ENCODE measurements at places on chromosomes 12 and 14.

GRCh38 chr14:85426068-85426935 lies 103.6 kb upstream of the FLRT2 start:
- DNase-seq: no peak

GRCh38 chr12:105279460-105280056 lies 43.6 kb upstream of the APPL2 start:
- no peak for DNase-seq

GRCh38 chr12:48775991-48776649 lies 12.8 kb downstream of the ADCY6 start:
- DNase-seq: peak; percentile 91

- no peak for DNase-seq
Measured at GRCh38 chr12:81350309-81350708, 272.4 kb downstream of the ACSS3 start.

GRCh38 chr12:52347016-52347415 lies 20.3 kb downstream of the KRT85 start:
- DNase-seq: no peak

DNA sequence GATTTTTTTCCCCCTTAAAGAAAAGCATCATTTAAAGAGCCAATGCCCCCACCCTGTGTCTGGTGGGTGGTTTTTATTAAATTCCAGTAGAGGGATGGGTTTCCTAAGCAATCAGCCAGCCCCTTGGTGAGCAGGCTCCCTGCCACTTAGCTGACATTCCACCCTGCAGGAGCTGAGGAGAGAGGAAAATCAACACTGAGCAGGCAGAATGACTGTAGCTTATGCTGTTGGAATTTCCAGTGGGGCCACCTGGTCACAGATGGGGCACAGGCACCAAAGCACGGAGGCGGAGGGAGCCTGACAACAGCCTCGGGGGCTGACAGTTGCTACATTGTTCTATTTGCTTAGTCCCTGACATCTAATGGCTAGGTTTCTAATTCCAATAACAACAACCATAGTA lies 127.7 kb downstream of the TMEM30B start:
- no peak for DNase-seq

- no peak for DNase-seq
Measured at GRCh38 chr14:88998027-88998426, 173.6 kb downstream of the TTC8 start.

- no peak for DNase-seq
Measured at GRCh38 chr14:69873877-69874780, 5.1 kb upstream of the SMOC1 start.

- DNase-seq: no peak
Measured at GRCh38 chr12:59570145-59570544, 25.7 kb upstream of the SLC16A7 start.

DNA sequence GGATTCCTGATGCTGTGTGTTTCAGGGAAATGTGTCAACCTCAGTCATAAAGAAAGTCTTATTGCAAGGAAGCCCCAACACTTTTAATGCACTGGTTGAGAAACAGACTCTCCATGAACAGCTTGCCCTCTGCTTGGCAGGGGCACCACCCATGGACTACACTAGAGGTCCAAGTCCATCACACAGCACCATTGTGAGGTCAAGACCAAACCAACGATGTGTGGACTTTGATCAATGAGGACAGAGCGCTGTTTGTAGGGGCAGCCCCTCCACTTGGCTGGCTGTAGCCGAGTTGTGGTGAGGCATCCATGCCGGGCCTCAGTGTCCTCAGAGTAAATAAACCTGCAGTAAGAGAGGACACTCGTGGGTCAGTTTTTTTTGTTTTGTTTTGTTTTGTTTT lies 29.8 kb downstream of the ZFYVE21 start:
- peak; percentile 32 for DNase-seq

- DNase-seq: no peak
Measured at GRCh38 chr12:3195859-3196483, 118.8 kb downstream of the TSPAN9 start.

DNA sequence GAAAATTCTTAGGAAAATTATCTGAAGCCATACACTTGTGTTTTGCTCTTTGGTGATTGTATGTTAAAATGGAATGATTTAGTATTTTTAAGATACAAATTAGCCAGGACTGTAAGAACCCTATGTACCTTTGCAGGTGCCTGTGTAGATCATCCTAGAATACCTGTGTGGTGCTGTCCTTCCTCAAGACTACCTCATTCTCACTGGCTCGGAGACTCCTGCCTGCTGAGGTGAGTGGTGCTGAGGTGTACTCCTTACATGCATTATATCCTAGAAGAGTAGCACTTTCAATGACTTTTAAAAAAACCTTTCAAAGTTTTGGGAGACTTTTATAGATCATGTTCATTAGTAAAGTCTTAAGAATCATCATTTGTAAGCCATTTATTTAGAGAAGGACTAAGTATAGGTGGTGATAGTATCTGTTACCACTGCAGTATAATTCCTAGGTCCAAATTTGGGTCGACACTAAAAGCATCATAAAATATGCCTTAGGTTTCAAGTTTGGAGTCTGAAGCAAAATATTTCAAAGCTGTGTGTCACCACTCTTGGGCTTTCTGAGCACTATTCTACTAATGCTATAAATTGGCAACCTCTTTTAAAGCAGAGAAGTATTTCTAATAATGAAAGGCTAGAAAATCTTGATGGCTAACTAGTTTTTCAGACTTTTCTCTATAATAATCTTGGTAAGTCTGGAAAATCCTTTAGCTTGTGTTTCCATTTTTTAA lies 36.6 kb downstream of the RASSF8 start:
- no peak for DNase-seq

DNA sequence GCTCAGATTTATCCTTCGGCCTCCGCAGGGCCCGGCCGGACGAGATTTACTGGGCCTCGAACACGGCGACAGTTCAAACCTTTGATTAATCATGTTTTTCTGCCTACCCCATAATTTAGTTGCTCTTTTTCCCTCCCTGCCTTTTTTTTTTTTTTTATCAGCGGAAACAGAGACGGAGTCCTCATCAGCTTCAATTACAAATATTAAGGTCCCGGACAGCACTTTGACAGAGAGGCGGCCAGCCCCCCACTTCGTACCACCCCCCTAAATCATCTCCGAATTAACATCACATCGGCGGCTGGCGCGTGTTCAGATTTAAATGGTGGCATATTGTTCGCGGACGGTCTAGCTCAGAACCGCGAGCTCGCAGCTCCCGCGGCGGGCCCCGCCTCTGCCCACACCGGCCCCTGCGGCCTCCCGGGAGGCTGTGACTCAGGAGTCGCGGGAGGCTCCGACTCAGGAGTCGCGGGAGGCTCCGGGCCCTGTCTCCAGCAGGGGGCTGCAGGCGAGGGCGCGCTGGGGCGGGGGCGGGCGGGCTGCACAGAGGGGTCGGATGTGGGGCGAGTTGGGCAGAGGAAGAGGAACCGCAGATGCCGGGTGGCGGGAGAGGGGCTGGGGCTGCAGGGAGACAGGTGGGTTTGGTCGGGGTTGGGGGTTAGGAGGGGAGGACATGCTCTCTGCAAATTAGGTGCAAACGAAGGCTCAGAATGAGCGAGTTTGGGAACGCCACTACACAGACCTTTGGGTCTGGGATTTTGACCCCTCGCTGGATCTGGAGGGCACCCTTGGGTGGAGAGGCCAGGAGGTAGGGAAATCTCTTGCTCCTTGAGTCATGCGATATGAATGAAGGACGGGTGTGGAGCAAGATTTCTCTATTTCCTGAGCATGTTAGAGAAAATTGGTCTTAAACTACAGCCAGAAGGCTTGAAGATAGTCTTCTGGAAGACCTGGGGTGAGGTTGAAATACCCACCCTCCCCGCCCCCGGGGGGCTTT lies 19.6 kb upstream of the ATP5MC2 start:
- DNase-seq: no peak

DNA sequence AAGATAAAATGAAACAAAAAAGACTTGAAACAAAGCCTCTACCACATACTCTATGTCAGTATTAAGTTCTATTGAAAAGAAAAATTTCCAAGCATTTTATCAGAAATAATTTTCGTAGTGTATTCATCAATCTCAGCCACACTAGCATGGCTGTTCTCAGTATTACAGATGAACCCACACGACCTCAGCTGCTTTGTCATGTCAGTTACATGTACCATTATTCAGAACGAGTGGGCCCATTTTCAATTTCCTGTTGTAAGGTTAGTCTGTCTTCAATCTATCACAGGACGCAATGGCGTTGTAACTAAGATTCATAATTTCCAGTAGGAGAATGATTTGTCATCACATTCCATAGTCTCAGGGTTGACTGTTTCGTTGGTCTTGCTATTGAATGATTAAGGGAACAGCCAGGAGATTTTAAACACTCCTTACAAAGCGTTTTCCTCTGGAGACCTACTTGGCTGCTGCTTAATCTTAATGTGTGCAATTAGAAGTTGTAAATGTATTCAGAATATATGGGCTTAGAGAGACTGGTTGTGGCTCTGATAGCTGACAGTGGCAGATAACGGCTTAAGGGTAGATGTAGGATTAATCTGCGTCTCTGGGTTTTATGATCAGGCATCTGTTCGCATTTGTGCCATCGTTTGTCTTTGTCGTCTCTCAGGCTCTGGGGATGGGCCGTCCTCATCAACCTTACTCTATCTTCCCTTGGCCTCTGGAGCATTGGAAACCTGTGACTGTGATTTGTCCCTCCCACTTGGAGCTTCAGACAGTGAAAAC lies 65.4 kb downstream of the GLT1D1 start:
- no peak for DNase-seq

DNA sequence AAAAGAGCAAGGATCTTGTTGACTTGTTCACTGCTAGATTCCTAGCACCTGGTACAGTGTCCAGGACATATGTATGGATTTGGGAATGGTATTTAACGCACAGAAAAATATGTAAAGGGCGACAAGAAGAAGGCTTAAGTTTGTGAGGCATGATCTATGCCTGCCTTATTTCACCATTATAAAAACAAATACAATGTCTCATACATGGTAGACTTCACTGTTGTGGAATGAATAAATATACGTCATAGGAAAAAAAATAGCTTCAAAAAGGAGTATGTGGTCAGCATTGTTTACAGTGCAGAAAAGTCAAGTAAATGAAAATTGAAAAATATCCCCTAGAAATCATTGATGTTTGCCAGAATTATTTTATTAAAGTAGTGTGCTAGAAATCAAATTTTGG lies 30.0 kb downstream of the HCFC2 start:
- no peak for DNase-seq

DNA sequence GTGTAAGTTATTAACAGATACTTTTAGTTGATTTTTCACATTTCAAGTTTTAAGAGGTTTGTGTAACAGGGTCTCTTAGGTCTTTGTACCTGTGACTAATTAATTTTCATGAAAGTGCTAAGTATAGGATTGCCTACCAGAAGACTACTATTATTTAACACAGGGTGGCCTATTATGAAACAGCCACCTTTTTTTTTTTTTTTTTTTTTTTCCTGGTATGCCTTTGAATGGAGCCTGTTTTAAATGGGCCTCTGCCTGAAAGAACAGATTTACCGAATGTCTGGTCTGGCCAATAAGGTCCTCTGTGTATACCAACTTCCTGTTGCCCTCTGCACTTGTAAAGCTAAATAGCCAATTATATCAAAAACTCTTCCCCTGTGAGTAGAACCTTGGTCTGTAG lies 62.5 kb downstream of the SLC38A6 start:
- DNase-seq: no peak

- no peak for DNase-seq
Measured at GRCh38 chr12:42812086-42812485, 222.5 kb upstream of the PRICKLE1 start.

DNA sequence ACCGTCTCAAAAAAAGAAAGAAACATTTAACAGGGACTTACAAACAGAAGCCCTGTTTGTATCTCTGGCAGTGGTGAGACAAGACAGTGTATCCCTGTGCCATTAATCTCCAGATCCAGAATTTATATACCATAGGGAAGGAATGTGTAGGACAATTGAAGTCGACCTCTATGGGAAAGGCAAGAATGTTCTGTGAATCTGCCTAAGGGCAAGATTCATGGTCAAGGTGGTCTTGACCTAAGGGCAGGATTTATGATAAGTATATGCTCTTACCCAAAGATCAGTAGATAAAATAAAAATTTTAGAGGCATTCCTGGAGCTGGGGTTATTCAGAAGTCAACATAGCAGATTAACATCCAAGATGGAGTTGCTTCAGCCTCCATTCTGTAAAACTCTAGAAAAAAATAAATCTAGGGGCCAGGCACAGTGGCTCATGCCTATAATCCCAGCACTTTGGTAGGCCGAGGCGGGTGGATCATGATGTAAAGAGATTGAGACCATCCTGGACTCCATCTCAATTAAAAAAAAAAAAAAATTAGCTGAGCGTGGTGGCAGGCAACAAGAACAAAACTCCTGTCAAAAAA lies 21.0 kb upstream of the SP1 start:
- no peak for DNase-seq

DNA sequence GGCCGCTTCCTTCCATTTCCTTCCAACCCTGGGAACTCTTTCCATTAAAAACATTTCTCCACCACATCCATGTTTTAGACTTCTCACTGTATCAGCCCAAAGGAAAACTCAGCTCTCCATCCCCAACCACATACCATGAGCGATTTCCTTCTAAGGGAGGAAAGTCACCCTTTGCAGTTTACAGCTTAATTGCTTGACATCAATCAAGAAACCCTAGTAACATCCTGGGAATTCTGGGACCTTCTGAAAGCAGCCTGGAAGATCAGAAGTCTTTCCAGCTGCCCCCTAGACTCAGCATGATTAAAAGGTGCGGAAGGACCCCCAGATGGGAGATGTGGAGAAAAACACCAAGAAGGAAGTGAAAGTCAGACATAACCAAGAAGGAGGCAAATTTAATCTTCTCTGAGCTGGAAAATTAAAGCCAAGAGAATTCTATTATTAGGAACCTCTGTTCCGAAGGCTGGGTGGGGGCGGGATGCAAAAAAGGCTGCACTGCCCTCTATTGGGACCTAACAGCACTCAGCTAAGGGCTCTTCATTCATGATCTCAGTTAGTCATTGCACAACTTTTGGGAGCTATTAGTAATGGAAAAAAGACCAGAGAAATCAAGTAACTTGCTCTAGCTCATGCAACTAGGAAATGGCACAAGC lies 73.3 kb upstream of the PLXNC1 start:
- DNase-seq: no peak

GRCh38 chr14:96737881-96738280 lies 59.3 kb upstream of the VRK1 start:
- no peak for DNase-seq

- no peak for DNase-seq
Measured at GRCh38 chr12:122888232-122888752, 7.6 kb downstream of the VPS37B start.

- peak; percentile 46 for DNase-seq
Measured at GRCh38 chr12:49902399-49903350, 1.0 kb downstream of the FAIM2 start.

DNA sequence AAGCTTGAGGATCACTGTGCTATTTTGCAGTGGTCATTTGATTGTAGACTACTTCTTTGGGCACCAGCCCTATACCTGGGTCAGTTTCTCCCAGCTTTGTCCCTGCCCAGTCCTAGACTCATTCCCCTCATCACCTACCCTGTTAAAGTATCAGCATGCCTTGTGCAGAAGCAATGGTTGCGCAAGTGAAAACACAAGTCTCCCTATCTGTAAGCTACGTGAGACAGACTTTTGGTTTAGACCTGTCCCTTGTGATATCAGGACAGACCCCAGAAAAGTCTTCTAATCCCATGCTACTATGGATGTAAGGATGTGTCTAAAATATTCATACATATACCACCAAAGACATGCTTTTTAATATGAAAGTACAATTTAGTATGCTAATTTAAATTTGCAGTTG lies 88.8 kb upstream of the ATP2B1 start:
- DNase-seq: no peak

All from chondrocyte (in vitro differentiated cells).